ENCODE measurements at places on chromosomes 5 and 9.

- no peak for DNase-seq
Measured at GRCh38 chr5:17852740-17853139, 218.5 kb downstream of the TAF11L14 start.

- DNase-seq, result peak; percentile 61
Measured at GRCh38 chr9:129665389-129665775, at the start of gene PRRX2. PRRX2 (plus strand) TSS chr9:129665647; CDS start chr9:129665868, 221 bp downstream.

- DNase-seq, result no peak
Measured at GRCh38 chr9:112550531-112550930, 63.9 kb downstream of the KIAA1958 start.

DNA sequence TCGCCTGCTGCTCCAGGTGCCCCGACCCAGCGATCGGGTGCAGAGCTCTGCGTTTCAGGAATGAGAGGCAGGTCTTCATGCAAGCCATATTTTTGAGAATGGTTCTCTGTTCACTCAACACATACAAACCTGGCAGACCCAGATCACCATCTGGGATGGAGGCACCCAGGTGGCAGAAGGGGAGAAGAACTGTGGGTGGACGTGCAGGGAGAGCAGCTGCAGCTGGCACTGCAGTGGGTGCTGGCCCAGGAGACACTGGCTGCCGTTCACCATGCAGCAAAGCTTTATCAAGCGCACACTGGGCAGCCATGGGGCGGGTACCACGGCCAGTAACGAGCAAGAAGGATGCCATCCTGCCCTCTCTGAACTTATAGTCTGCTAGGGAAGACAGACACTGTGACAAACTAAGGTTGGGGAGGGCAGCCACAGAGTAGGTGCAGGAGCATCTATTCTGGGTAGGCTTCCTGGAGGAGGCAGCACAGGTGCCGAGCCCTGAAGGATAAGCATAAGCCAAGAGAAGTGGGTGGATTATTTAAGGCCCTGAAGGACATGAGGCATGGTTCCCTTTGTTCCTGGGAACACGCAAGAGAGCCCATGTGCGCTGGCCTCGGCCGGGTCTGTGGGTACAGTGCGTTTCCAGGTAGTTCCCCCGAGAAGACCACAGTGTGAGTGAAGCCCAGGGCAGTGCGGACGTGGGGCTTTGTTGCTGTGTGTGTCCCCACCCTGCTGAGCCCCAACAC, 46.2 kb upstream of the FCN2 start:
- no peak for DNase-seq
